ENCODE measurements at places on chromosomes 13 and 19. TPM values are rescaled to one million over a fixed set of nuclear protein-coding genes. Genes with fewer than 3 reads are reported as not detected.

DNA sequence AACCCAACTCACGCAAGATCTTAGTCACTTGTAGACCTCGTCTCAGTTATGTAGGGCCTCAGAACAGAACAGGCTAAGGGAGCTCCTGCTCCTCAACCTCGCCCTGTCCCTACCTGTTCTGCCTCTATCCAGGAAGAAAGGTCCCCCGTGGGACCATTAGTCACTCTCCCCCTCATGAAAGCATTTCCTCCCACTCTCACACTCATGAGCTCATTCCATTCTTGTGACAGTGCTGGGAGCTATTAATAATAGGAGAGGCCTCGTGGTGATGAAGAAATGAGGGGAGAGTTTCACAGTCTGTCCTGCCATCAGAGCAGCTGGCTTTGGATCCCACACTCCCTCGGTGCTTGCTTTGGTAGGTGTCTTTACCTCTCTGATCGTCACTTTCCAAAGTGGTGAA, 10.2 kb downstream of the PPP2R1A start:
- DNase-seq = peak; percentile 59

GRCh38 chr19:46828484-46828883, 22.2 kb downstream of the AP2S1 start:
- DNase-seq = no peak

- no peak for DNase-seq
Observed at GRCh38 chr19:54995561-54995960, 29.4 kb downstream of the NLRP2 start.

- no peak for DNase-seq
Observed at GRCh38 chr13:39106216-39107005, 68.2 kb downstream of the NHLRC3 start.

- DNase-seq = peak; percentile 71
Observed at GRCh38 chr13:20721454-20722357, 18.2 kb downstream of the IL17D start.

DNA sequence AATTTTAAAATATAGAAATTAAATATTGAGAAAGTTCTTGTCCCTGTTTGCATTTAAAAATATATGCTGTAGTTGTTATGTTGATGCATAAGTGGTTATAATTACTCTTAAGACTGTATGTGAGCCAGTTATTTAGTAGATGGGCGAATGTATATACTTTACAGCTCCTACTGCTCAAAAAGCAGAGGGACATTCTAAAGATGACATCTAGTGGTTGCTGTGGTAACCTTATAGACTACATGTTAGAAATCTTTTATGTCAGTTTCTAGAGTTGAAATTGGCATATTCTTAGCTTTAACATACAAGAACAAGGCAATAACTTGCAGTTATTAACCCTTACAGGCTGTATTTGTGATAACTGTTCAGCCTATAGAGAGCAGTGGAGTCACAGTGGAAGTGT, 160.5 kb downstream of the OLFM4 start:
- no peak for DNase-seq

DNA sequence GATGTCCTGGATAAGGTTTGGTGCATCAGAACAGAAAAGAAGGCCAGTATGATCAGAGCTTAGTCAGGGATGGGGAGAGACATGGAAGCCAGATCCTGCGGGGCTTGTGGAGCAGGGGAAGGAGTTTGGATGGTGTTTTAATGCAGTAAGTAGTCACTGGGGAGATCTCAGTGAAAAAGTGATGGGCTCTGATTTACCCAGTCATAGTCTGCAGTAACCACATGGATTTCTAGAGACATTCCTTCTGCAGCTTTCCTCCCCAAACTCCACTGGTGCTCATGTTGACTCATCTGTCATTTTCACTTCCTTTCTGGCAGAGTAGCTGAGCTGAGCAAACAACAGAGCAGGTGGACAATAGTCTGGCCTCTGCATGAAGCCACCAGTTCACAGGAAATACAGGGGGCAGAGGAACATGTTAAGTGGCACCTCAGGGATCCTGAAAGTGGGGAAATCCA, 144.1 kb downstream of the DPF1 start:
- no peak for DNase-seq

- DNase-seq = no peak
Observed at GRCh38 chr13:91278888-91279287, 68.6 kb upstream of the MIR17HG start.

DNA sequence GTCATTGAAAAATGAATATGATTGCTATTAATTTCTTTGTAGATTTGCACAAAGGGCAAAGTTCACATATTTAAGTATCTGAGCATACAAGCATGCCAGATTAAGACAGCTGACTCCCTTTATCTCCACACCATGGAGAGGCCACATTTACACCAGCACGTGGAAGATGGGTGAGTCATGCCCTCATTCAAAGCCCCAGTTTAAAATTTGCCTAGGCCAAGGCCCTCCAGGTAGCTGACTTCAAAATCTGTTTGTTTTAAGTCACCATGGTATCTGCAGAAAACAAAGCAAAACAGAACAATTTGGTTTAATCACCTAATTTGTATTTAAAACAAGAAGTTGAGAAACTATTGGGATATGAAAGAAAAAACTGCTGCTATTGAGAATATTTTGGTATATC, 109.2 kb downstream of the ESD start:
- DNase-seq = peak; percentile 19

DNA sequence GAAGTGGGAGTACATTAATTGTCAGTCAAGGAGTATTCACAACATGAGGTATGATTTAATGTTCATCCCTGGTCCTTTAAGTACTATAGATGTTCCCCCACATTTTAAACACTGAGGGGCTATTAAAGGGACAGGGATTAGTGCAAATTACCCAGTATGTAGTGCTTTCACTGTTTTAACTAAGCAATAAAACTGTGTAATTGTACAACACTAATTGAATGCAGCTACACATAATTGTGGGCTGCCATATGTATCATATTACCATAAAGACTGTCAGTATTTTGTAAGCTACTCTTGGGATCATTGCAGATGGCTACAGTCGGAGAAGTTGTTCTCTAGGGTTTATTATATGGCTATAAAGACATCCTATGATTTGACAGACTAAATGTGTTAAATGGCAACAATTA, 316.6 kb downstream of the DCLK1 start:
- DNase-seq = no peak

GRCh38 chr13:84645196-84646012, 763.1 kb upstream of the SLITRK1 start:
- no peak for DNase-seq

GRCh38 chr19:33358408-33358807, 15.1 kb upstream of the CEBPG start:
- DNase-seq = no peak

DNA sequence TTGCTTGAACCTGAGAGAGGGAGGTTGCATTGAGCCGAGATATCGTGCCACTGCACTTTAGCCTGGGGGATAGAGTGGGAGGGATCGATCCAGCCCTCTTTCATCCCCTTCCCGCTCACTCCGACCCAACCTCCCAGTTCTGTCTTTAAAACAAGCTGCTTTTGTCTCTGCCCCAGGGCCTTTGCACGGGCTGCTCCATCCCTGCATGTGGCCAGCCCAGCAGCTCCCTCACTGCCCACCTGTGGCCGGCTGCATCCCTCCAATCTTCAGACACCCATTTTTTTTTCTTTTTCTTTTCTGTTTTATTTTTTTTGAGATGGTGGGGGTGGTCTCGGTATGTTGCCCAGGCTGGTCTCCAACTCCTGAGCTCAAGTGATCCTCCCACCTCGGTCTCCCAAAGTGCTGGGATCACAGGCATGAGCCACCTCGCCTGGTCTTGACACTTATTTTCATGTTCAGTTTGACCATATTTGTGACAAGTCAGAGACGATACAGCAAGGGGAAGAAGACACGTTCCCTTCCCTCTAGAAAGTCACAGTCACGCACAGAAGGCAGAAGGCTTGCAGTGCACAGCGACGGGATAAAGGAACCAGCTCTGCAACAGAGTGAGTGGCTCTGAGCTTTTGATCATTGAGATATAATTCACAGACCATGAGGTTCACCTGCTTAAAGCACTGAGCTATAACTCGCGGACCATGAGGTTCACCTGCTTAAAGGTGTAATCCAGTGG, 31.8 kb downstream of the EFNA2 start:
- DNase-seq = no peak

- peak; percentile 38 for DNase-seq
Observed at GRCh38 chr19:40907968-40908735, 26.1 kb upstream of the CYP2A7 start.

Gene EPSTI1
- total RNA-seq = 27.6 TPM
